Placental pericyte (primary cell): ENCODE measurements at places on chromosomes 1 and 21. TPM values are rescaled to one million over a fixed set of nuclear protein-coding genes. Genes with fewer than 3 reads are reported as not detected.

The TMEM79 gene
- total RNA-seq, result 1.4 and 1.8 TPM in 2 replicates

The HSPA6 gene
- total RNA-seq, result 0.29 and 0.88 TPM in 2 replicates

The OLIG2 gene
- total RNA-seq, result not detected in 2 replicates

The BLACAT1 gene
- total RNA-seq, result not detected in 2 replicates
